MG63 (cell line): ENCODE measurements at places on chromosomes 4 and X. TPM values are rescaled to one million over a fixed set of nuclear protein-coding genes. Genes with fewer than 3 reads are reported as not detected.

DNA sequence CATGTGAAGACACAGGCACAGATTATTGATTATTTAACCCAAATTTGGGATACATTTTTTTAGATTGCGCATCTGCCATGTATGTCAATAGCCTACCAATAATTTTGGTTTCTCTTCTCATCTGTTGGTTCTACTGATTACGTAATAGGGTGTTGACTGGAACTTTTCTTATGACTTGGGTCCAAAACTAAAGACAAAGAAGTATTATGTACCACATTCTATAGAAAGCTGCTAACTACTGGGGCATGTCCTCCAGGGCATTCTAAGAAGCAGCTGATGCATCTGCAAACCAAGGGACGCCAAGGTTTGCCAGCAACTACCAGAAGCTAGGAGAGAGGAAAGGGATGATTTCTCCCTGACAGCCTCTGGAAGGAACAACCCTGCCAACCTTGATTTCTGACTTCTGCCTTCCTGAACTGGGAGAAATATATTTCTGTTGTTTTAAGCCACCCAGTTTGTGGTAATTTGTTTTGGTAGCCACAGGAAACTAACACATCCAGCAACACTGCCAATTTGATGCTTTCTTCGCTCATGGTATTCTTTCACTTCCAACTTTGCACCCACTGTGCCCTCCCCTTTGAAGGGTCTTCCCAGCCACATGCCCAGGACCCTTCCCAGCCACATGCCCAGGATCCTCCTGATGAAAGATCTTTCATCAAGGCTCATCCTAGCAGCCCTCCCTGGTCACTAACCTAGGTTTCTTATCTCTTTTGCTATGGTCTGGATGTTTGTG, 15.9 kb upstream of the TLR1 start:
- DNase-seq = no peak

DNA sequence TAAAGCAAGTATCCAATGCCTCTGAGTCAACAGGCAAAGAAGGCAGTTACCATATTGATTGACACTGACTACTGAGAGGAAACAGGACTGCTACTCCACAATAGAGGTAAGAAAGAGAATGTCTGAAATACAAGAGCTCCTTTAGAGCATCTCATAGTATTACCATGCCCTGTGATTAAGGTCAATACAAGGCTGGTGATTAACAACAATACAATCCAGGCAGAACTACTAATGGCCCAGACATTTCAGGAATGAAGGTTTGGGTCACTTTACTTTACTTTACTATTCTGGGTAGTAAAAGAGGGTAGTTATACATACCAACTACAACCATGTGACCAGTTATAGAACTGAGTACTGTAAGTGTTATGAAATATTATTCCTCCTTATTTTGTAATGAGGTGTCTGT, 44.5 kb downstream of the BRWD3 start:
- DNase-seq = no peak

DNA sequence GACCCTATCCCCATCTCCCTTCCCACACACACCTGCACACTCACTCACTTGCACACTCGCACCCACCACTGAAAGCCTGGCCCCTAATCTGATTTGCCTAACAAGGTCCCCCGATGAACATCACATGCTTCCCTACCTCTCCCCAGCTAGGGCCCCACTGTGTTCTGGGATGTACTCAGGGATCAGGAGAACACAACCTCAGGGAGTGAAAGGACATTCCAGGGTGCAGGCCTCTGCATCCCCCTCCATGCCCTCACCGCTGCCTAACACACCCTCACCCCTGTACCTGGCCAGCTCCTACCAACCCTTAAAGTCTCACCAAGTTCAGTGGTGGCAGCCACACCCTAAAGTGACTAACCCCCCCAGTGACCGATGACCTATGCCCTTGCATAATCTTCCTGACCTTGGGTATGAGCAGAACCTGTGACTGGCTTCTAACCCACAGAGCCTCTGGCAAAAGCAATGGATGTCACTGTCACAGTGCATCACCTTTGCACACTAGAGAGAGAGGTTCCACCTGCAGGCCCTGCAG, 2.4 kb upstream of the AFAP1 start:
- DNase-seq = no peak

Gene GAGE12F
- not detected in 2 replicates for total RNA-seq

GRCh38 chr4:152992466-152992865, 56.3 kb downstream of the FHDC1 start:
- DNase-seq = no peak

- no peak for DNase-seq
These were observed 35.8 kb downstream of the FGFBP1 start for GRCh38 chr4:15902746-15903145.

DNA sequence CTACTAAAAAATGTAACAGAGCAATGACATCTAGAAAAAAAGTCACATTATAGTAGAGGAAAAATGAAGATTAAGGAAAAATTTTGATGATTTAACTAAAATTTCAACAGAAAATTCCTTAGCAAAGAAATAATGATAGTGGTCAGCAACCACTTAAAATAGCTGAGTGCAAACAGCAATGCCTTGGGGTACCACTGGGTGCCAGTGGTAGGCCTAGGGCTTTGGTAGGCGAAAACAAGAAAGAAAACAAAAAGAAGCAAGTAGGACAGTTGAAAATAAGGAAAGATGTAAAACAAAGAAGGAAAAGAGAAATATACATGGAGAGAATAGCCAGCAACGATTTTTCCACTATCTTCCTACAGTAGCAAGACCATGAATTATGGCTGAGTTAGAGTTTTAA, 313.5 kb upstream of the IRS4 start:
- no peak for DNase-seq

DNA sequence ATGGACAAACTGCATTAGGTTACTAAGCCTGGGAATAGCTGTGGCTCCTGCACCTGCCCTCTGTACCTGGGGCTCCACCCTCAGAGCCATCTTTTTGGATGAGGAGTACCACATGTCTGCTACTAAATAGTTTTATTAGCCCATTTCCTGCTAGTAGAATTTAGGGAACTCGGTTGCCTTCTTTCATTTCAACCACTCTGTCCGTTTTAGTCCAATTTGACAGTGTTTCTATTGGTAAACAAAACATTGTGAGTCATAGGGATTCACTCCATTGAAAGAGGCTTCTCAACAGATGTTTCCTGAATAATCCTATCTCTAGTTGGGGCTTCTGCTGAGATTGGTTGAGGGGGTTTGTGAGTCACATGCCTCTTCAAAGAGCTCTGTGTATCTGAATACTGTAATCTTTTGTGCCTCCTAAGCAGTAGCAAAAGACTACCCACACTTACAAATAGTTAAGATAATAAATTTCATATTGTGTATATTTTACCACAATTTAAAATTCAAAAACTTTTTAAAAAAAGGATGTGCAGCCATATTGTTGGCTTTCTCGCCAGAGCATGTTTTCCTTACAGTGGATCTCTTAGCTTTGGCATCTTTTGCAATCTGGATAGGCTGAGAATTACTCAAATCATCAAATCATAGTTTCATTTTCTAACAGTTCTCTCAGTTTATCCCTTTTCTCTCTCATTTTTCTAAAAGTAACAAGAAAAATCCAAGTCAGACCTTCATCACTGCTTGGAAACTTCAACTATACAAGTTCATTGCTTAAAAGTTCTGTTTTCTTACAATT, 9.9 kb downstream of the FAM200B start:
- peak; percentile 29 for DNase-seq

DNA sequence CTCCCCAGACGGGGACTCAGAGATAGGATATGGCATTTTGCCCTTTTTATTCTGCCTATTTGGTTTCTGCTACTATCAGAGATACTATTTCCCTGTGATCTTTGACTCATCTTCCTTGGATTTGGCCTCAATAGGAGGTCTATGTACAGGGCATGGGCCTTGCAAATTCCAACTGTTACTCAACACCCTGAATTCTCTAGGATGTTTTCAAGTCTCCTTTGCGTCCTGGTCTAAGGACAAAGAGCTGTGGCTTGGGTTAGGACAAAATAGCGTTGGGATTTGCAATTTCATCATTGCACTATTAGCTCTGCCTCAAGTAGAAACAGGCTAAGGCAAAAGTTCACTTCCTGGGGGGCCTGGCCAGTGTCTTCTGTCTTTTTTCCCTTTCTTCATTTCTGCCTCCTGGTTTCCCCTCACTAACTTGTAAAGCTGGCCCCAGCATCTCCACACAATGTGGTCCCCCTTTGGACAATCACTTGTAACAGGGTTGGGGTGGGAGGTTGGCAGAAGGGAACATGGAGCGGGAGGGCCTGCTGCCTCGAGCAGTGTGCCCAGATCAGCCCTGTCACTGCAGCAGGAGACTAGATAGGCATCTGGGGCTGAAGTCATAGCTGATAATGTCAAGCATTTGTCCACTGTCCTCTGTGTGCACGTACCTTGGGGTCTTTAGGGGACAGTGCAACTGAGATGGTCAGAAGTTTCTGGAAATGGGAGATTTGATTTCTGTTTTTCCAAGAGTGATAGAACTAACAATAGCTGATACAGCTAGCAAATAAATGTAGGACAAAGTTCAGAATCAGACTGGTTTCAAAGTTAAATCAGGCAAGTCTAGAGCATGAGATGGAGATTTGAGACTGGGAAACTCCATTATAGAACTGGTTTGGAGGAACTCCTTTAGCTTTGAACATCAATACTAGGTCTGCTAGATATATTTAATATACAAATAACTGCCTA, 25.8 kb upstream of the STBD1 start:
- no peak for DNase-seq

DNA sequence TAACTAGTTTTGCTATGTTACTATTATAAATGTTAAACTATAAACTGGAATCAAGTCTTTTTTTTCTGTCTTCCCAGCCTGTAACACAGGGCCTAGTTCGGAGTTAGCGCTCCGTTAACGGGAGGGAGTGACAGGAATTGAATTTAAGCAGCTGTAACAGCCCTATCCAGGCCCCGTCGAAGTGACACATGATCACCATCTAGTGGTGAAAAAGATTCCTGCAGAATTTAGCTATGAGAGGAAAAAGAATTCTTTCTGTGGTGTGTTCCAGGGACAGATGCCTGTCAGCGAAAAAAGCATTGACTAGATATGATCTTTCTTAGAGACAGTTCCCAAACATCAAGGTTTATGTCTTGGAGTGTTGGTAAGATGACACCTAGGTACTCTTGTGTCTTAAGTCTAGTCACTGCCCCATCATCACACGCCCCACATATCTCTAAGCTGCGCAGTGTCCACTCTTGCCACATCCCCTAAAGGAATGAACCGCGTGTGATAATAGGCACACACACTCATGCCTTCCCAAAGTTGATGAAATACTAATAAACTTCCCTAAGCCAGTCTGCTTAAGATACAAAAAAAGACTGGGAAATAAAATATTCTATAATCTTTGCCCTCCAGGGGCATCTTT, 2.1 kb downstream of the GAB3 start:
- peak; percentile 6 for DNase-seq

DNA sequence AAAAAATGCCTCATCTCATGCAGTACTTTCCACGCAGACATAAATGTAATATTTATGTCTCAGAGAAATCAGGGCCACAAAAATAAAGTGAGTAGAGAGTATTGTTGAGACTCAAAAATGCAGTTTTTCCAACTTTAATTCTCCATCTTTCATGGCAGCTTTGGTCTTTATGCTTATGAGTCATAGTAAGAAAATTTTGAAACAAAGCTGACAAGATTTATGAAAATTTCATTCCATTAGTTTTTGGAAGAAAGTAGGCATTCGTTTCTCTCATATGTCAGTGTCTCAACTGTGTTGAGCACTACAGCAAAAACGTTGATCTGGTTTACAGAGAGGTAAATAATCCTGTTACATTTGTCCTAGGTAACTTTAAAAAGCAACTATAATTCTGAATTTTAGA, 656.8 kb downstream of the IQCM start:
- no peak for DNase-seq

Gene P2RY8
- total RNA-seq = not detected in 2 replicates

DNA sequence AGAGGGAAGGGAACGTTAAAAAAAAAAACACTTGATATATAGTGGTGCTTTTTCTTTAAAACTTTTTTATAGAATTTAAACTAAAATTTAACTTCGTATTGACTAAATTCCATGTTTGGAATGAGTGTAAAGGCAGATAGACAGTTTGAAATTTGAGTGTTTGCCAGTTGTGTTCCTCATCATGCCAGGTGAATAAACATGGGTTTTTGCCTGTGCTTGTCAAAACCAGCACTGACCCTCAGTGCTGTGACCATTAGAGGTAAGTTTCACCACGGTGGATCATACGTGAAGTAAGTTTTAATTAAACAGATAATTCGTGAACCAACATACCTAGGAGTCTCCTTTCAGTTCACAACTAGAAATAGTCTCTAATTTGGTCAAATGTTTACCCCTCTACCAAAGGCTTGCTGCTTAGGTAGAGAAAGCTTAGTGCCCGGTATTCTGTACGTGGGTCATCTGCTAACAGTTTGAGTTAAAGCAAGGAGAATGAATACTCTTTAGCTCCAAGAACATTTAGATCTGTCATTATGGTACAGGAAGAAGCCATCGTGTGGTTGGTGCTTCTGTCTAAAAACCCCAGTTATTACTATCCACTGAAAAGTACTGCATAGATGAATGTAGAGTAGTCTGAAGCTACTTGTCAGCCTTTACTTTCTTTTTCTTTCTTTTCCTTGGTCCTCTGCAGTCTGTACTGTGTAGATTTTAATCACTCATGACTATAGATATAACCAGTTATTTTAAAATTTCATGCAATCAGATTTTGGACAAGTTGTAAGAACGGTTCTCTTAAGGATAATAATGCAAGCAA, 32.7 kb downstream of the KIAA0232 start:
- no peak for DNase-seq

Gene HGFAC
- total RNA-seq = 0.53 TPM in 1 of 2 replicates, not detected in the other

Gene OTC
- total RNA-seq = not detected in 2 replicates

- DNase-seq = no peak
These were observed 46.1 kb downstream of the ARHGAP24 start for GRCh38 chr4:85520765-85521749.

DNA sequence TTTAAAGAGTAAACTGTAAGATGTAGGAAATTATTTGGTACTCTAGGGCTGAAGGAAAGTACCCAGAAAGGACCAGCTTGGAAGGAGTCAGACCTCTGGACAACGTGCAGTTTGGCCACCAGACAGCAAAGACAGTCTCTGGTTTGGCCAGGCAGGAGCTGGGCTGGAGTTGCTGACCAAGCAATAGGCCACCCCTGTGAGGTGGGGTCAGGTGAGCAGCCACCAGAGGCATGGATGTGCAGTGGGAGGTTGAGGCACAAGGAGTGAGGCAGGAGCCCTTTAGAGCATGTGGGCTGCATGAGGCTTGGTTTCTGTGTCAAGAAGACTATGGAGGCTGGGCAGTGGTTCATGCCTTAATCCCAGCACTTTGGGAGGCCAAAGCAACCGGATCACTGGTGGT, 17.7 kb upstream of the MRFAP1 start:
- DNase-seq = no peak

DNA sequence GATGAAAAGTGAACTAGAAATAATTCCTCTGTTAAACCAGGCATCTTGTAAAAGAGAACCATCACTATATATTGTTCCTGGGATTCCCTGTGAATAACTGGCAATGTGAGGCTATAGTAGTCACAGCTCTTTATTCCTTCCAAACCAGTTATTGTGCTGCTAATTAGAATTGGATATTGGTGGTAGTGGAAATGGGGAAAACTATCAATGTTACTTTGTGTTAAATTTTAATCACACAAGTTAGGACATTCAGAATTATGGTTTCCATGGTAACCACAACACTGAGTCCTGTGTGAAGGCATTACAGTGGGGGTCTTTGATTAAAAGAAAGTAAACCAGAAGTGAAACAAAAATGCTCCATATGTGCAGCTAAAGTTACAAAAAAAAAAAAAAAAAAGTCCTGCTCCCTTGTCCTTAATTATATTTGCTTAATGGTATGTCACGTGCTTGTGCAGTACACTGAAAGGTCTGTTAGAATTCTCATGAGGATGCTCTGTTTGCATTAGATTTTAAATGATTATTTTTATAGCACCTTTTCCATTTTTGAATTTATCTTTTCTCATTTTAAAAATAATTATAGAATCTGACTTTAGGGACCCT, 200.4 kb downstream of the ADGRL3 start:
- DNase-seq = no peak

Gene CT83
- not detected in 2 replicates for total RNA-seq
